ENCODE measurements at places on chromosomes 3 and 15.

DNA sequence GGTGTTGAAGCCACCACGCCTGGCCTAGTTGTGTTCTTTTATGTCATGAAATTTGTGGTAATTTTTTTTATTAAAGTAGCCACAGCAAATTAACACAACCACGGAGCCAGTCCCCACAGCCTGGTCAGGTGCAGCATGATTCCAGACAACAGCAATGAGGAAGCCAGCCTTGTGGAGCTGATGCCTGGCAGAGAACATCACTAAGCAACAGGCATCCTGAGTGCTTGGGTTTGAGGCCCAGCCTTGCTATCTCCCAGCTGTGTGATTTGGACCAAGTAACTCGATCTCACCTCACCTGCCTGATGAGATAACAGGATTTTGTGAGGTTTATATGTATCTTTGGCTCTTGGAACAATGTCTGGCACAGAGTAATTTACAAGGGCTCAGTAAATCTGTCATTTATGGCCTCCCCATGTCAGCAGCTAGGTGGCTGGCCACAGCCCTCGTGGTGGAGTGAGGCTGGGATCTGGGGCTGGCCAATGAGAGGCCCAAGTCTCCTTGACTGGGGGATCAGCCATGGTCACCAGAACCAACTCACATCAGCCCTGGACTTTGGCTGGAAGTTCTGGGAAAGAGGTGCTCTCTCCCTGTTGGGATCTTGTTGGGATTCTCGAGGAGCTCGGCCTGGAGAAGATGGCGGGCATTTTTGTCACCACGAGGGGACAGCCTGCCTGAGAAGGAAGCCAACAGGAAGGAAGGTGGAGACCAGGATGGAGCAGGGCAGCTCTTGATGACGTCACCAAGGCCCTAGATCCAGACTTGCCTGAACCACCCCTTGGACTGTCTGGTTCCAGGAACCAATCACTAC, 22.8 kb upstream of the FLNB start:
- DNase-seq, result no peak

DNA sequence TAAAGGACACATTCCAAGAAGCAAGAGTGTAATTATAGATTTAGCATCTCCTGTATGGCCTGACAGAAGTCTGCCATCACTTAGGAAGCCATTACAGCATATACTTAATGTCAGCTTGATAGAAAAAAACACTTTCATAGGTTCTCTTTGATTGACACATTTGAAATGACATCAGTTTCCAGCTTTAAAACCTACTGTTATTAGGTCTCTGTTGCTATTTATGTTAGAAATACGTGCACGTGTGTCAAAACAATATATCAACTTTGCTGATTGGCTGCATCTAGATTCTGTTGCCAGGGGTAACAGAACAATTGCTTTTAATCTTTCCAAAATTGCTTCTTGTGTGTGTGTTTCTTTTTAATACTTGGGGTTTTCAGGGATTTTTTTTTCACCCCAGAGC, 389.3 kb upstream of the ATP11B start:
- no peak for DNase-seq

GRCh38 chr3:148457886-148458285, 239.8 kb upstream of the AGTR1 start:
- DNase-seq, result no peak

DNA sequence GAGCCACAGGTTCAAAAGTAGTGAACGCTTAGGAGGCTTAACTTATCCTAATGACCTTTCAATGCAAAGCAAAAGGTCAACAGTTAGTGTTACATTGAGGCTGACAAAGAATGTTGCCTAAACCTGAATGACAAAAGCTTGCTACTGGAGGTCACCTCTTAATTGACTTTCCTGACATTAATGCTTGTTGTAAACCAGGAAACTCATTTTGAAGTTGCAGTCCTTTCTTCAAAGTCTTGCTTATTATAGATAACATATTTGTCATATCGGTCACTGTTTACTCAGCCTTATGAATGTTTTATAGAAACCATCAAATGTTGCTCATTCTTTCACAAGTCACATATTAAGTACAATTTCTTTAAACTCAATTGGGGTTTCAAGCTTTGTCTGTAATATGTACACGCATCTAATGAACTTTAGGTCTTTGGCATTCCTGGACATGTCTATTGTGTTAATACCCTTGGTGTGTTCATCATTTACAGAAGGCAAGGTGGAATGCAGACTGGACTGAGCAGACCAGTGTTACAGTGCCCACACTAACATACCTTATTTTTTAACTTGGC, 488.2 kb upstream of the NECTIN3 start:
- DNase-seq, result no peak

GRCh38 chr15:100471933-100472332, 56.8 kb downstream of the CERS3 start:
- DNase-seq, result no peak

GRCh38 chr3:193978030-193978429, 157.9 kb upstream of the HES1 start:
- DNase-seq, result no peak

DNA sequence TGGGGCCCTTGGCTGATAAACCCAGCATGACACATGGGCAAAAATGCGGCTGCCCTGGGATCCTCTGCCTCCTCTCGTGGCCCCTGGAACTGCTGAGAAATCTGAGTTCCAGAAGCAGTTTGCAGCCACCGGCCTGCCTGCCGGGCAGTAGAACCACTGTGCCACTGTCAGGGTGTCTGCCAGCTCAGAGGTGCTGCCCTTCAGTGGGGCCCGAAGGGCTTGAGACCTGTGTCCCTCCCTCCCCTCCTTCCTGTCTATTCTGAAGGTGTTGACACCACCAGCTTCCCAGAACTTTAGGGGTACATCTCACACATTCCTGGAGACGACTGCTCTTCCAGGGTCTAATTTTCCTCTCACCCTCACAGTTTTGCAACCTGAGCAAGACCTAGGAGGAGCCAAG, 88.2 kb upstream of the POMGNT2 start:
- DNase-seq, result no peak
